H1 (cell line): ENCODE measurements at places on chromosomes 4 and X.

GRCh38 chr4:110869862-110870572 lies 247.1 kb upstream of the PITX2 start:
- H3K4me3 ChIP-seq: no peak overlapping the region
- no peak overlapping the region for H3K27ac ChIP-seq
- no peaks in the 10 kb centered on the region for H3K36me3 ChIP-seq
- no peaks in the 10 kb centered on the region for H3K27me3 ChIP-seq
- no peak for DNase-seq

- H3K27me3 ChIP-seq: peaks cover 15% of the 10 kb centered on the region; the same call in 1 of the 2 replicates
- DNase-seq: peak; percentile 46
Measured at GRCh38 chrX:119605464-119606279, 552 bp downstream of the NKRF start.

- no peaks in the 10 kb centered on the region for H3K27me3 ChIP-seq
- H3K4me1 ChIP-seq: peaks cover 8% of the 10 kb centered on the region; the same call in 1 of the 2 replicates
- peak overlapping the region; percentile 8; the same call in 1 of the 2 replicates for H3K27ac ChIP-seq
- DNase-seq: no peak
Measured at GRCh38 chr4:75708218-75708691, 16.1 kb upstream of the USO1 start.

GRCh38 chrX:136126371-136126770 lies 21.0 kb upstream of the FHL1 start:
- H3K4me3 ChIP-seq: no peak overlapping the region
- no peaks in the 10 kb centered on the region for H3K4me1 ChIP-seq
- no peaks in the 10 kb centered on the region for H3K36me3 ChIP-seq
- H3K27me3 ChIP-seq: no peaks in the 10 kb centered on the region

- DNase-seq: no peak
- H3K27me3 ChIP-seq: no peaks in the 10 kb centered on the region
- H3K4me3 ChIP-seq: no peak overlapping the region
- no peak overlapping the region for H3K27ac ChIP-seq
Measured at GRCh38 chr4:54365691-54366090, 136.6 kb downstream of the PDGFRA start.

DNA sequence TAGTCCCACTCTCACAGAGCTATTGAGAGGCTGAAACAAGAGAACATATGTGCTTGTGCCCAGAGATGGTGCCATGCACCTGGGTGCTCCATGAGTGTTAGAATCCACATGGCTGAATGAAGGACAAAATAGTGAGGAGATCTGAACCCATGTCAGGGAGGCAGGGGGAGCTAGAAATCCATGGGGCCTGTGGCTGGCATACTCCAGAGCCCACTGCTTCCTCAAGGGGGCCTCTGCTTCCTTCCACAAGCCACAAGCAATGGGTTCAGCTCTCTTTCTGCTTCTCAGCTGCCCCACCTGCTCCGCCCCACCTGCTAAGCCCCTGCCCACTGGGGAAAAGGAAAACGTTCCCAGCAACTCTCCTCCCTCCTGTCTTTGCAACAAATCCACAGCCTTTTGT lies 46.1 kb downstream of the PJA1 start:
- no peak overlapping the region for H3K4me3 ChIP-seq
- H3K27me3 ChIP-seq: no peaks in the 10 kb centered on the region
- H3K27ac ChIP-seq: no peak overlapping the region
- DNase-seq: no peak
- no peaks in the 10 kb centered on the region for H3K36me3 ChIP-seq

DNA sequence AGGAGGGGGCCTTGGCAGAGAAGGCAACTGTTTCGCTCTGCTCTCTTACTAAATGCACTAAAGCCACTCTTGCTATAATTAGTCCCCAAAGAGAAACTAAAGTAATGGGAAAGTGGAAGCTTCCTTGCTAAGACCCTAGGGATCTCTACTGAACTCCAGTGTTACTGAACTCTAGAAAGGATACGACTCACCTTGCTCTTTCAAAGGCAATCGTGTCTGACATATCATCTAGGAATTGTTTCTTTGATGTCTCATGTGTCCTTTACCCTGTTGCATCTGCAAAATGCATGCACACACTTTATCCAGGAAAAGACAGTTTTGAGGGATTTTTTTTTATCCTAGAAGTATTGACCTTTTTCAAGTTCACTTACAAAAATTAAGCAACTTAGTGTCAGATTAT lies 148.1 kb upstream of the FAM9B start:
- H3K4me1 ChIP-seq: no peaks in the 10 kb centered on the region
- H3K27me3 ChIP-seq: no peaks in the 10 kb centered on the region

GRCh38 chr4:11590132-11590531 lies 161.4 kb upstream of the HS3ST1 start:
- no peaks in the 10 kb centered on the region for H3K36me3 ChIP-seq
- DNase-seq: no peak
- no peak overlapping the region for H3K27ac ChIP-seq

- no peaks in the 10 kb centered on the region for H3K27me3 ChIP-seq
- no peak for DNase-seq
- H3K4me3 ChIP-seq: no peak overlapping the region
- no peaks in the 10 kb centered on the region for H3K4me1 ChIP-seq
- H3K27ac ChIP-seq: no peak overlapping the region
Measured at GRCh38 chr4:70600977-70601376, 8.9 kb downstream of the AMBN start.

GRCh38 chr4:75172551-75172950 lies 239.6 kb downstream of the PARM1 start:
- no peak for DNase-seq
- H3K4me1 ChIP-seq: no peaks in the 10 kb centered on the region; the same call in 1 of the 2 replicates
- no peak overlapping the region for H3K27ac ChIP-seq
- no peak overlapping the region for H3K4me3 ChIP-seq
- peaks cover 1% of the 10 kb centered on the region for H3K27me3 ChIP-seq

GRCh38 chrX:56729152-56729850 lies at the start of gene NBDY:
Gene NBDY, plus strand, starts transcription at chrX:56729243. Its CDS starts 111 bp downstream, at chrX:56729354.
- peak within 1 kb of the TSS; percentile 76 for H3K4me3 ChIP-seq
- H3K27me3 ChIP-seq: no peaks in the 10 kb centered on the region
- no peaks in the 10 kb centered on the region for H3K36me3 ChIP-seq
- H3K27ac ChIP-seq: peak within 1 kb of the TSS; percentile 85; the same call in 1 of the 2 replicates
- no peaks in the 10 kb centered on the region for H3K4me1 ChIP-seq

DNA sequence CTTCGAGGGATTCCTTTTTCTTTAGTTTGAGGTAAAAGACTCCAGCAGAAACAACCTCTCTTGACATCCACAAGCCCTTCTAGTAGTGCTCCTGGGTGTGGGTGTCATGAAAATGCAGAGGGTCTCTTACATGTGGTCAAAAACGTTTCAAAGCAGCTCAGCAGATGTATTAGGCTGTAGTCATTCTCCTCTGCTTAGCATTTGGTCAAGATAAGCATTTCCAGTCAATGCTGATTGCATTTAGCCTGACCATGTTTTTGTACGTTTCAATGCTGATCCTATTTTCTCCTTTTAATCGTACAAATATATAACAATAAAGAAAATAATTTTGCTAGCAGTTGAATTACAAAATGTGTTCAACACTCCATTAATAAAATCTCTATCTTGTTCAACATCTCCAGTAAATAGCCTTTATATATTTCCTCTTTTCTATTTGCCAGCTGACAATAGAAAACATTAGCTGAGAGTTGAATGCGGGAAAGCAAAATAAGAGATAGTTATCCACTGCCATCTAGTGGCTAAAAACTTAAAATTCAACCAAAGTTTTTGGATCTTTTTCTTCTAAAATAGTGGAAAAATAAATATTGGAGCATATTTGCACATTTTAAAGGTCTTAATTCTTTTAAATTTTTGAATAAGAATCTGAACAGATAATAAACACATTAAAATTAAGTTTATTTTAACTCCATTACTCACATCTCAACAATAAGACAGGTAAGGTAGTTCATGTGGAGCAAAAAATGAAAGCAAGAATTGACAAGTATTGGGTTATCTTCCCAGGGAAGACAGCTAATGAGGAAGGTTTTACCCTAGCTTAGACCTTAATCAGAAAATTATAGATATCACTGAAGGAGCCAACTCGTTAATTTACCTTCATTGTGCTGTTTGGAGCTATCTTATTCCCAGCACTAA lies 15.2 kb upstream of the PACRGL start:
- no peaks in the 10 kb centered on the region for H3K4me1 ChIP-seq
- H3K27ac ChIP-seq: 0 out of 2 replicates have a peak overlapping the region, but pooled peaks have one; percentile 42
- no peak overlapping the region for H3K4me3 ChIP-seq
- H3K36me3 ChIP-seq: no peaks in the 10 kb centered on the region
- no peaks in the 10 kb centered on the region for H3K27me3 ChIP-seq
- no peak for DNase-seq

GRCh38 chr4:135338181-135338580 lies 1136.6 kb upstream of the PABPC4L start:
- H3K4me1 ChIP-seq: no peaks in the 10 kb centered on the region
- no peaks in the 10 kb centered on the region for H3K36me3 ChIP-seq
- H3K27ac ChIP-seq: no peak overlapping the region
- no peak overlapping the region for H3K4me3 ChIP-seq
- H3K27me3 ChIP-seq: no peaks in the 10 kb centered on the region

DNA sequence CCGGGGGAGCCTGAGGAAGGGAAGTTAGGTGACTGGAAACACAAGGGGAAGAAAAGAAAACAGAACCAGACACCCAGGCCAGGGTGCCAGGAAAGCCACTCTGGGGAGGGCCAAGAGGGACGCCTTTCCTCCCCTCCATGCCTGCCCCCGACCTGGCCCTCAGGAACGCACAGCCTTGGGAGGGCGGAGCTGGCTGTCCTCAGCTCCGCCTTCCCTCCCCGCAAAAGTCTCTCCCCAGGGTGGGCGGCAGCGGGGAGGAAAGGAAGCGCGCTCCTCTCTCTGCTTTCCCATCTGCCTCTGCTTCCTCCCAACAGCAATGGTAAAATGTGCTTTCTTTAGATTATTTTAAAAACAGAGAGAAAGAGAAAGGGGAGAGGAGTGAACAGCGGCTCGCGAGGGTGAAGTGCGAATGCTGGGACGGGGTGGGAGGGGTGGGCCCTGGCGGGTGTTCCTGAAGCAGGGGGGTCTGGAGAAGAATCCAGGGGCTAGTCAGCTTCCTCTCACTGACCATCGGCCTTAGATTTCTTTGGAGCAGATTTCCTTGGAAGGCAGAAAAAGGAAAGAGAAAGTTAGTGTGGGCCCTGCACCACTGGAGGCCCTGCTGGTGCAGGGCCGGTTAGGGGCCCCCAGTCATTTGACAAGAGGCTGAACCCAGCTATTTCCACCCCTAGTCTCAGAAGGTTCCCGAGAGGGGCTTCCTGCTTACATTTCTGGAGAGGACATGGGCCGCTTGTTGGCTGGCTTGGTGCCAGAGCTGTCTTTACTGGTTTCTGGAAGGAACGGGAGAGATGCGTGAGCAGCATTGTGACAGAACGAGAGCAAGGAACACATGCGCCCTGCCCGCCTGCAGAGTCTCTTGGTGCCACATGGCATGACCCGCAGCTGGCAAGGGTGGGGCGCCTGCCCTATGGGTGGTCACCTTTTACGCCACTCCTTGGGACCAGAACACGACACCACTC lies 4.7 kb upstream of the RENBP start:
- no peaks in the 10 kb centered on the region for H3K27me3 ChIP-seq
- DNase-seq: no peak
- H3K27ac ChIP-seq: no peak overlapping the region; the same call in 1 of the 2 replicates
- peaks cover 11% of the 10 kb centered on the region; the same call in 1 of the 2 replicates for H3K4me1 ChIP-seq
- H3K4me3 ChIP-seq: no peak overlapping the region
- H3K36me3 ChIP-seq: peaks cover 42% of the 10 kb centered on the region

GRCh38 chrX:70998411-70999027 lies 67.6 kb upstream of the SLC7A3 start:
- no peak overlapping the region for H3K4me3 ChIP-seq
- no peaks in the 10 kb centered on the region for H3K27me3 ChIP-seq
- DNase-seq: peak; percentile 46
- H3K27ac ChIP-seq: no peak overlapping the region

DNA sequence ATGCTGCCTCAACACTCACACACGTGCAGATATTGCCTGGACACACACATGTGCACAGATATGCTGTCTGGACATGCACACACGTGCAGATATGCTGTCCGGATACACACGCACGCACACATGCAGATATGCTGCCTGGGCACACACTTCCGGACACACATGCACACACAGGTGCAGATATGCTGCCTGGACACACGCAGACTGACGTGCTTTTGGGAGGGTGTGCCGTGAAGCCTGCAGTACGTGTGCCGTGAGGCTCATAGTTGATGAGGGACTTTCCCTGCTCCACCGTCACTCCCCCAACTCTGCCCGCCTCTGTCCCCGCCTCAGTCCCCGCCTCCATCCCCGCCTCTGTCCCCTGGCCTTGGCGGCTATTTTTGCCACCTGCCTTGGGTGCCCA lies 14.7 kb downstream of the FGFRL1 start:
- H3K36me3 ChIP-seq: peaks cover 9% of the 10 kb centered on the region
- no peaks in the 10 kb centered on the region for H3K27me3 ChIP-seq
- DNase-seq: no peak
- no peak overlapping the region for H3K27ac ChIP-seq
- H3K4me1 ChIP-seq: peaks cover 14% of the 10 kb centered on the region
- peak overlapping the region; percentile 8; the same call in 1 of the 2 replicates for H3K4me3 ChIP-seq

GRCh38 chr4:110516106-110516922 lies 40.4 kb downstream of the ENPEP start:
- no peaks in the 10 kb centered on the region for H3K36me3 ChIP-seq
- H3K4me3 ChIP-seq: no peak overlapping the region
- H3K27me3 ChIP-seq: no peaks in the 10 kb centered on the region
- no peak overlapping the region for H3K27ac ChIP-seq
